ENCODE measurements at places on chromosomes 16 and 17. TPM values are rescaled to one million over a fixed set of nuclear protein-coding genes. Genes with fewer than 3 reads are reported as not detected.

The WNT9B gene
- total RNA-seq: not detected

The MMP25 gene
- 0.90 TPM for total RNA-seq

The CCL16 gene
- not detected for total RNA-seq

The PRKCB gene
- total RNA-seq: 0.15 TPM

The ST6GALNAC1 gene
- 0.05 TPM for total RNA-seq

The HOXB8 gene
- 5.8 TPM for total RNA-seq

The PRR15L gene
- total RNA-seq: 3.1 TPM

The CACNG3 gene
- total RNA-seq: not detected

The MCRIP2 gene
- 18.5 TPM for total RNA-seq

The TAC4 gene
- not detected for total RNA-seq

The C1QTNF1 gene
- total RNA-seq: 45.9 TPM

The TPSG1 gene
- total RNA-seq: not detected

The MGAT5B gene
- total RNA-seq: 21.1 TPM

Data from A549 treated with Hydrocortisone at 1 μM for 4 hours (cell line).